ENCODE measurements at places on chromosomes 12 and 14.
A peak's percentile ranks its signal among the peaks of the same experiment; 100 is the strongest.

GRCh38 chr12:89918172-89918846, 209.7 kb upstream of the ATP2B1 start:
- no peak for DNase-seq

GRCh38 chr14:104971447-104972240, 6.5 kb downstream of the AHNAK2 start:
- DNase-seq, result no peak

DNA sequence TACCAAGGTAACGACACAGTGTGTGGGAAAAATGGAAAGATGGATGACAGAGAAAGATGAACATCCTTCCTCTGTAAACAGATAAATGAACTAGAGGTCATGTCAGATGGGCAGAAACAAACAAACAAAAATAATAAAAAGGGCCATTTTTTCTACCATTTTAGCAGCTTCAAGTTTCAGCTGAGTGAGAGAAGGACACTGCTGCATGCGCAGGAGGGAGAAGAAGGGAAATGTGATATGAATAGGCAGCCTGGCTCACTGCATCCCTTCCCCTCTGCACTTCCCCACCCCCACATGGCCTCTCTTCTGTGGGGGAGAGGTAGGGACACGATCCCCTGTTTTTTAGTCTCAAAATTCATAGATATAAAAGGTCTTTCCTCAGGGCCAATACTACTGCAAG, 492.0 kb downstream of the NELL2 start:
- no peak for DNase-seq

GRCh38 chr12:4307593-4308333, 13.2 kb upstream of the TIGAR start:
- DNase-seq, result peak; percentile 74

DNA sequence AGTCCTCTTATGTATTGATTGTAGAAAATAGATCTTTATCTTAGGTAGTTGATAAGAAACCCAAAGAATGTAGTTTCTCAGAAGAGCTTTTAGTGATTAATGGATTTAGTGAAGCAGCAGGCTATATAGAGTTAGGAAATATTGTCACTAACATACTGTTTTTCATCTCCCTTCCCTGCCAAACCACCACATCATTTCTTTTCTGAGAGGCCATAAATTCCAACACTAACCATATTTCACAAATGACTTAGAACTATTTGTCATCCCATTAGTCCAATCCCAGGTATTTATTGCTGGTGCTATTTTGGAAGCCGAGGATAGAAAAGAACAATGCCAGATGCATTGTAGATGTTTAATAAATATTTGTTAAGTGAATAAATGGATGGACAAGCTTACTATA, 185.7 kb downstream of the KICS2 start:
- DNase-seq, result no peak
